Activated CD4-positive, CD25-positive, alpha-beta regulatory T cell treated with anti-CD3 and anti-CD28 coated beads, Interleukin-2, amount 50 U/mL, for 72 hours (primary cell): ENCODE measurements at places on chromosomes 7 and 10.

- DNase-seq: no peak
Observed at GRCh38 chr10:132685101-132685891, 100.7 kb downstream of the NKX6-2 start.

- no peak for DNase-seq
Observed at GRCh38 chr10:48506147-48506917, 98.5 kb downstream of the ARHGAP22 start.

- no peak for DNase-seq
Observed at GRCh38 chr10:36110097-36110496, 468.0 kb upstream of the FZD8 start.

DNA sequence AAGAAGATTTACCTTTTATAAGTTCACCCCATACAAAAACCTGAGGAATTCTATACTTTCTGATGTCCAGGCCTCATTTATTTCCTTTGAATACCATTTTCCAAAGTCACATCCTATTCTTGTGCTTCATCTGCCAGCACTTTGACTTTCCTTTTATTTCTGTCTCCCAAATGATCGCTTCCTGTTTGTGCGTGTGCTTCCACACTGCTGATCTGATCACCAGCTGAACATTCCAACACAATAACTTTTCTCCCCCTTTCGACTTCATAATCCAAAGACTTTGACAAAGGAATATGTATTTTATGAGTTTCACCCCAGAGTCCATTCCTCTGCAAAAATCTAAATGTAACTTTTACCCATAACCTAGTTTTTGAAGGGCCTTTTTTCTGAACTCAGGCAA is 3.1 kb downstream of the ELAPOR2 start:
- DNase-seq: no peak

- DNase-seq: peak; percentile 78
Observed at GRCh38 chr7:149422162-149422913, 38.5 kb downstream of the ZNF777 start.

DNA sequence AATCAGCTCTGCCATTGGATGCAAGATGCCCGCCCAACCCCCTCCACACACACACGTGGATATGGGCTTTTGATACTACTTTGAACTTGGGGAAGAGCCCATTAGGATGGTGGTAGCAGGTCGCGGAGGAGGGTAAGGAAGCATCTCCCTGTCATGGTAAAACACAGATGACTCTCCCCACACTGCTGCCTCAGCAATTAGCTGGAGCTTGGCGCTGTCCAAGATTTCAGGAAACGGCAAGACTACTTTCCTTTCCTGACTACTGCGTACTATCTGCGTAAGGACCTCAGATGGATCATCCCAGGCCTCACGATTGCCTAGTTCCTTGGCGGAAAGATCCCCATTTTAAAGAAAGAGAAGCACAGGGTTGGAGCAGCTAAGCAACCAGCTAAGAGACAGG is 134.3 kb downstream of the C10orf90 start:
- DNase-seq: no peak

DNA sequence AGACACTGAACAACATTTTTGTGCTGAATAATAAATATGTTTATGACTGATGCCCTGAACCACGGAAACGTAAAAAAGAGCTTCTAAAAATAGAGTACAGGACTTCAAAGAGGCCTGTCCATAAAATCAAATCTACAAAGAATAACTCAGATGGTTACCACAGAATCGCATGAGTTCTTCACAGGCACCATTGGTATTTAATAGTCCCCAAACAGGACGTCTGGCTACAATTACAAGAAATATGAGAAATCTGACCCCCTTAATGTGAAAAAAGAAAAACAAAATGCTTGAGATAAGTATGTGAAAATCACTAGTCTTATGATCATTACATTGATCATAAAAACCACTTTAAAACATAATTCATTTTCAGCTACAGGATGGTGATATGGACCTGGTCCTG is 20.8 kb downstream of the CYTH3 start:
- no peak for DNase-seq

DNA sequence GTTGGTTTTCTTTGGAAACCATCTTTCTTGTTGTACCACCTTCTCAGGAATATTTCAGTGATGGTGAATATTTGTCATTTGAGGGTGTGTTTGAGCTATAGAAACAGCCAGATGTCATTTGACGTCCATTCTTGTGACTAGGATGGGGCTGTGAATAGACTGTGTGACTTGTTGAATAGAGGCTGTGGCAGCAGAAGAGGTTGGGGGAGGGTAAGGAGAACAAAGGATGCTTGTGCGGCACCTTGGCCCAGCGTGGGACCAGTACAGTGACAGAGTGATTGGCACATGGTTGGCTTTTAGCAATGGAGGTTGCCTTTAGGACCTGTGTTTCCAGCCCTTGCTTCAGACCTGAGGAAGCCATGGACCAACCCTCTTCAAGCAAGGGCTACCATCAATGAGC is 11.3 kb downstream of the DMBT1 start:
- DNase-seq: no peak

- DNase-seq: no peak
Observed at GRCh38 chr10:11654659-11655058, 43.2 kb upstream of the USP6NL start.

DNA sequence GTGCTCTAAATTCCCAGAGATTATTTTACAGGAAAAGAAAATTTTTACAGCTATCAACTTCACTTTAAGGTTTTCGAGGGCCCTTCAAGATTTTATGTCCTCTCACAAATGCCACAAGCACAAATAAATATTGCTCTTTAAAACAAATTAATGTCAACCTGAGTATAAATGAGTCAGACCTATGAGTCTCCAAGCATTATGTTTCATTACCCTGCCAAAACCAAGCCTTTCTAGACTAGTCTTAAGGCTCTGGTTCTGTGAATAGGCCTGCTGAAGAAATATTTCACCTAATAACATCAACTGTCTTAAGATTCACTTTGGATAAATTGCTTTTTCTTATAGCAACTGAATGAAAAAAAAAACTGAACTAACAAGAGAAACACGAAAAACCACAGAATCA is 153.0 kb downstream of the PDE1C start:
- no peak for DNase-seq

DNA sequence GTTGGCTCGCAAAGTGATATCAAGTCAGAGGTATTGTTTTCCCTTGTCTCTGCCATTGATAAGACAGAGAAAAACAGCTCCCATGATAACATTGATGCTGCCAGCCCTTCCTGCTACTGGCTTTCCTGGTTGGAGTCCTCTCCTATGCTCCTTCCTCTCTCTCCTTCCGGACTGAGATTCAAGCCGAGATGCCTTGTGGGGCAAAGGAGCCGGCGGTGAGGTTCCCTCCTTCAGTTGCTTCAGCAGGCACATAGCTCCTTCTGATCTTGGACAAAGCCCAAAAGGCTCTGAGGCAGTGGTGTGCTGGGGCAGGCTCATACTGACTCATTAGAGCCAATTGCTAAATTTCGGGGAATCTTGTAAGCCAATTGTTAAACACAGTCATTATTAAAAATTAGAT is 8.8 kb upstream of the ZCCHC24 start:
- no peak for DNase-seq
